Fibroblast of villous mesenchyme (primary cell): ENCODE measurements at places on chromosomes 4 and X. TPM values are rescaled to one million over a fixed set of nuclear protein-coding genes. Genes with fewer than 3 reads are reported as not detected.

The CFP gene
- under 0.01 and 0.32 TPM in 2 replicates for total RNA-seq

The CT45A5 gene
- total RNA-seq = not detected in 2 replicates

- no peak for DNase-seq
These were observed 95.4 kb upstream of the ENPP6 start for GRCh38 chr4:184313058-184313581.

DNA sequence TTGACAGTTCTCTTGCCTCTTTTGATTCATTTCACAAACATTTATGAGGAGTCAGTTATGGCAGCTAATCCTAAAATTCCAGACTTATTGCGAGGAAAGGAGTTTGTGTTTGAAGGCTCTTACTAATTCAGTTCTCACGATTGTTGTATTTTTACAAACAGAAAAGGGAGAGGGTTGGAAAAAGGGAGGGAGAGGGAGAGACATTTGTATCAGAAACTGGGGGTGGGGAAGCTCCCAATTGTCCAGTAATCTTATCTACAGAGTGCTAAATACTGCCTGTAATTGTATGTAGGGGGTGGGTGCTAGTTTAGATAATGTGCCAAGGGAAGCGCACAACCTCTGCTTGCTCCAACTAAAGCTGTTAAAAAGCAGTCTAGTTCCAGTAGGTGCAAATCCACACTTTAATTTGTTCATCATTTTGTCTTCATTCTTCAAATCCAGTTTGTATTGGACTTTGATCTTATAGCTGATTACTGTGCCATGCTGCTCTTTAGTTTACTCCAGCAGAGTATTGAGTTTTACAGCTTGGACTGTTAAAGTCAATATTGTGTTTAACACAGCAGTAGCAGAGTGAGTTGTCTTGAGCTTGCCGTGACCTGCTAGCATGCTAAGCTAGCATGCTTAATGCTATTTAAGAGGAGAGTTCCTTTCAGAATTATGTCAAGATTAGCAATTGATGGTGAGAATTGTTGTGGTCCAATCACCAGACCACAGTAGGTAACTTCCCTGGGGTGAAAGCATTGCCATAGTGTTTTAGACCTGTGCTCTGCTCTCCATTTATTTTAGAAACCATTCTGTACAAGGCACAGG lies 13.9 kb downstream of the FNIP2 start:
- peak; percentile 56 for DNase-seq

DNA sequence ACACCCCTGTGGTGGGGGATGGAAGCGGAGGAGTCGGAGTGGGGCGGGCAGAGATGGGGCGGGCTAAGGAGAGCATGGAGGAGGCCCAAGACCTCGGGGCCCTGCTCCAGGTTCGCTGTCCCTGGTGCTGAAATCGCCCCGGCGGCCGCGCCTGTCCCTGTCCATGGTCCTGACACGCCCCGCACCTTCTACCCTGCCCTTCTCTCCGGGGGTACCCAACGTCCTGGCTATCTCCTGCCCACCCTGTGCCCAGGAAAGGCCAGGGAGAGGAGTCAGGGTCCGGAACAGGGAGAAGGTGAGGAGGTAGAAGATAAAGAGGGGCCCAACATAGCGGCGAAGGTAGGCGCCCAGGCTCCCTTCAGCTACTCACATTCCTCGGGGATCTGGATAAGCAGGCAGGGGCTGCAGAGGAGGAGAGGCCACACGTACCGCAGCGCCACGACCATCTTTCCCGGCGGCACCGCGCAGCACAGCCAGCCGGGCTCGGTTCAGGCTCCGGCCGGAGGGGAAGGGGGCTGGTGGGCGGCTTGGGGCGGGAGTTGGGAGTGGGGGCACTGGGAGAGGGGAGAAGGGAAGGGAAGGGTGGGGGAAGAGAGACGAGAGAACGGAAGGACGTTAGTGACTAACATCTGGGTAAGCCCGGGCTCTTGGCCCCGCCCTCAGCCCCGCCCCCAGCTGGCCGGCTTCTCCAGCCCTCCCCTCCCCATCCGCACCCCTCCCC lies 10.4 kb downstream of the L1CAM start:
- DNase-seq = peak; percentile 41

GRCh38 chrX:64205735-64206501 lies 410 bp upstream of the AMER1 start:
- peak; percentile 92 for DNase-seq

DNA sequence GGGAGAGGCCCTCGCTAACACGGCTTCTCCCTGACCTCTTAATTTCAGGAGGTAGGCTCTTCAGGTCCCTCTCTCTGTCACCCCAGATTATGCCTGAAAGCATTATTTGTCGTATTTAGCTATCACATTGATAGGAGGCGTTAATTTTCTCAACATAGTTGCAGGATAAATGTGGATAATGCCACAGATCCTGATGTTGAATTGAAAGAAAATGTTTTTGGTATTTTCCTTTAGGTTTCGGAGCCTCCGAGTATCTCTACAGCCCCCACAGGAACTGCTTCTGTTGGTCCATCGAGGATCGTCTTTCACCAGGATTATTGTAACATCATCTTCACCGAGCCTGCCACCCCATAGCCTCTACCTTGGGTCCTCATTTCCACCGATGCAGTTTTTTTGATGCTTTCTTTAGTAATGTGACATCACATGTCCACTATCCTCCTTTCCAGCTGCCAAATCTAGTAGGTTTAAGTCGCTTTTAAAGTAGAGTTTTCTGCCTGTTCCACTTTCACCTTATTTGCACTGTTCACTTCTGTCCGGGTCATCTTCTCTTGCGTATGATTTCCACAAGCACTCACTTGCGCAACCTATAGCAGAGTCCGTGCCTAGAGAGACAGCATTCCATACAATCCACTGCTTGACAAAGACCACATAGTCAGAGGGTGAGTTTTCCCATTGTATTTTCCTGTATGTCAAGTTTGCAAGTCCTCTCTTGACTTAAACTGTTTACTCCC lies 665 bp downstream of the TIGD2 start:
- DNase-seq = peak; percentile 96

DNA sequence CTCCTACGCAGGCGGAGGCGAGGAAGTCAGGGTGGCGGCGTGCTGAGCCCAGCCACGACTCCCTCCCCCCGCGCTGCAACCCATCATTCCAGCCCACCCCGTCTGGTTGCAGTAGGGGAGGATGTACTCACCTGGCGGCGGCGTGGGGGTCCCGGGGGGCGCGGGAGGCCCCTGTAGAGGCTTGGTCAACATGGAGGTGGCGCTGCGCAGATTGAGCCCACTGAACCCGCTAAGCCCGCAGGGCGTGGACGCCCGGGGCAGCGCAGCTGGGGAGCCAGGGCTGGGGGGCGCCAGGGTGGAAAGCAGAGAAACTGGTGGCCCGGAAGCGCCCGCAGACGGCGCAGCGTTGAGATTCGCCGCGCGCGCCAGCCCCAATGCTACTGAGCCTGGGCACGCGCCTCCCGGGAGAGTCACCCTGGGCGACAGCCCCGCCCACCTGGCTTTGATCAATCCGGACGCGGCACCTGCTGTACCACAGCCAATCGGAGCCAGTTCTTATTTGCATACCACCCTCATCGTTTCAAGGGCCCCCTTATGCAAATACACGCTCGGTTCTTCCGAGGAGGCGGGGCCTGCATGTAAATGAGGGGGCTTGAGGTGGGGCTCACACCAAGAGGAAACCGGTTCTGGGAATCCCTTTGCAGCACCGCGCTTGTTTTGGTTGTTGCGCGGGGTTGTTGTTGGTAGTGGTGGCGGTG lies at the start of gene PIM2:
TSS of gene PIM2 (minus strand) at position 382 of the 698 bp plus-strand sequence. CDS start at position 192, 190 bp downstream.
- DNase-seq = peak; percentile 90

DNA sequence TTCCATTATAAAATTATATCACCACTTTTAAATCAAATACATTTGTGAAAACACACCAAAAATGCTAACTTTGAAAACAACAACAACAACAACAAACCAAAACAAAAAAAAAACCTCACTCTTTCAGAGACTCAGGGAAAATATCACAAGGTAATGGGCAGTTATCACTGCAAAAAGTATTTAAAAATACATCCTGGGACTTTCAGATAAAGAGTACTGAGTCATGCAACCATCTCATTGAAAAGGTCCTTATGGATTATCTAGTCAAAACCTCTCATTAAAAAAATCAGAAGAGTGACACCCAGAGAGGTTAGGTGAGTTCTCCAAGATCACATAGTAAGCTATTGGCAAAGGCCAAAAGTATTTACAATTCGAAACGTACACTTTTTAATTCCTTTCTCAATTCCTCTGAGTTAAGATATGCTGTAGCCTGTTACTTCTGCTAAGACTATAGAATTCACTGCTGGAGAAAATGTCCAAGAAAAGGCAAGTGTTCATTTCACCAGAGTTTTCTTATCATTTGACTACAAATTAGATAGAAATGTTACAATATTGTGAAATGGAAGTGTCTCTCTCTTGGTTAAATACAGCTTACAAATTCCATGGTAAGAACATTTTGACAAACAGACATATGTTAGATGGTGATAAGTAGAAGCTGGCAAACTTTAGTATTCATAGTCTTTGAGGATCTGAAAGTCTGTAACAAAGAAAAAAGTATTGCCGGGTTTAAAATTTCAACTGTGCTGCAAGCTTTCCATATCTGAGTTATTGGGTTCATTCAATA lies 9.3 kb downstream of the STX18 start:
- no peak for DNase-seq
